Foreskin fibroblast (primary cell): ENCODE measurements at places on chromosomes 16 and 17.

- no peak for DNase-seq
Observed at GRCh38 chr17:80160536-80160935, 9.3 kb upstream of the CARD14 start.

GRCh38 chr17:21146362-21147015 lies 19.7 kb downstream of the DHRS7B start:
- no peak for DNase-seq

- DNase-seq, result peak; percentile 65
Observed at GRCh38 chr17:8365143-8365542, 11.4 kb downstream of the KRABD2 start.

DNA sequence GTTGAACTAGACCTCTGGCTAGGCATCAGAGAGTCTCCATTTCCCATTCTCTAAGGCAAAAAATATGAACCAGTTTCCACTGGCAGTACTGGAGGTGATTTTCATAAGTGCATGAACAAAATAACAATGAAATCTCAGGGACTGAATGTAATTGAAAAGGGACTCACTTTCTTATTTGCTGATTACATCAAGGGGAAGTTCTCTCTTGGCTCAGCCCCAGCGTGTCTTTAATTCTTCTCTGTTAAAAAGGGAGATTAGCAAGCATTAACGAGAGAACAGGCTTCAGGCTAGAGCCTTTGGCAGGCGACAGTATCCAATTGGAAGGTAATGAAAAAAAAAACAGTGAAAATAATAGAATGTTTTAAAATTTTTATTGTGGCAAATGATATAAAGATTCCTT lies 34.0 kb upstream of the ADAMTS18 start:
- no peak for DNase-seq

DNA sequence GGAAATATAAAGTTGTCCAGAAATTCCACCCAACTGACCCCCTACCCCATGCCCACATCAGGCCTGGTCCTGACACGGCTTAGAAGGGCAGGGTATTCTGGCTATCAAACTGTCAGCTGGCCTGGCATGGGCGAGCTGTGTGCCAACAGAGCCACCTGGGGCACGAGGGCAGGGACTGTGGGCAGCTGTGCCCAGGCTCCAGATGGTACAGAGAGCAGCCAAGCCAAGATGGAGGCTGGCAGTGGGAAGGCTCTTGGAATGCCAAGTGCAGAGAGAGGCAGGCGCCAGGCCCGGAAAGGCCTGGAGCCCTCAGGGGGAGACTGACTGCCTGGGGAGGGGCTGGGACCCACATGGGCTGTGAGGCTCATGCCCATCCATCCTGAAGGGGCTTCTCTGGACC lies 24.3 kb upstream of the PHF12 start:
- no peak for DNase-seq

GRCh38 chr17:50758524-50758923 lies 8.8 kb downstream of the ANKRD40CL start:
- DNase-seq, result peak; percentile 12

DNA sequence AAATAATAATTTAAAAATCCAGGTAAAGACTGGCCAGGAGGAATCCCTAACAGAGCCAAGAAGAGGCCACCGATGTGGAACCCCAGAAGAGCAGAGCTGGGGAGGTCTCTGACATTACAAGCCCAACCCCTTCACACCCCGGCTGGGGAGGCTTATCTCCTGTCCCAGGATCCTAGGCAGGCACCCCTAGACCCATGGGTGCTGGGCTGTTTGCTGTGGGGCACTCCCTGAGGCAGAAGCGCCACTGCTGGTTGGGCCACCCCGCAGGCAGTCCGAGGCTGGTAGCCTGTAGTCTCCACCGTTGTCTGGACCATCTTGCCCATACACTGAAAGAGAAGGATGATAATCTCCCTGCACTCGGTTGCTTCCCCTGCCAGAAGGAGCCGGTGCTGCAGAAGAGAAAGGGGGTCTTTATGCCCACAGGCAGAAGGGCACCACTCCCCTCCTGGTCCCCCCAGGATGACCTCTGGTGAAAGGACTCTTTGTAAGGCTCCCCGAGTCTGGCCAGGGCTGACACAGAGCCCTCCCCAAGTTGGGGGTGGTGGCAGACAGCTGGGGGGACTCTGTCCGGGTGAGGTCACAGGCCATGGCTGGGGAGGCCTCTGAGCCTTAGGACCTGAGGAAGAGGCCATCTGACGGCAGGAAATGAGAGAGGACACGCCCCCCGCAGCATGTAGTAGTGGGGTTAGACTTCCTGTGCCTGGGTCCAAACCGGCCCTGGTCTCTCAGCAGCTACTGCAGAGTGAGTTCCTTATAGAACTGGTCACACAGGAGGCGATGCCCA lies 34.2 kb downstream of the CFAP20 start:
- no peak for DNase-seq

DNA sequence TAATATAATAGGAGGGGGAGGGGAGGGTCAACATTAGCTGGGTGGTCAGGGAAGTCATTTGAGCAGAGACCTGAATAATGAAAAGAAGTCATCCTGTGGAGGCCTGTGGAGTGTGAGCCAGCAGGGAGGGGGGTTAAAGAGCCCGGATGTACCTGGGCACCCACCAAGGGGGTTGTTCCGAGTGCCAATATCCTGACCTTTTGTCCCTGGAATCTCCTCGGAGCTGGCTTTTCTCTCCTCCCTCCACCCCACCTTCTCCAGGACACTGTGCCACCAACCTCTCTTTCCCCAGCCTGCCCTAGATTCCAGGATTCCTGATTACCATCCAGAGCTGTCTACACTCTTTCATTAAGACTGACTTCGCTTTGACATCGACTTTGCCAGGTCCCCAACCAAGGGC lies 6.2 kb downstream of the SHBG start:
- DNase-seq, result no peak

DNA sequence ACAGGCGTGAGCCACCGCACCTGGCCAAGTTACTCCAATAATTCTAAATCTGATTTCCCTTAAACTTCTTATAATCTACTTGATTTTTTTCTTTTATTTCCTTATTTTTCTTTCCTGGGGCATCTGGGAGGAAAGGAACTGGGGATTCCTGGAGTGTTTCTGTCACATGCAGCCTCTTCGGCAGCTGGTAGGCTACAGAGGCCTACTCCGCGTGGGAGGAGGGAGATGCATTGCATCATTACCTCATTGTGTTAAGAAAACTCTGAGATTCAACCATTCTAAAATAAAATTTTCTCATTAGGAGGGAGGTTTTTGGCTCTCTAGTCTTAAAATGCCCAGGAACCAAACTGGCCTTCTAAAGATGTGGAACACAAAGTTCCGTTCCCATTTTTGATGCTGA lies 64.0 kb downstream of the SOX9 start:
- DNase-seq, result peak; percentile 58

GRCh38 chr17:44915862-44916780 lies 821 bp upstream of the GFAP start:
- DNase-seq, result peak; percentile 28

DNA sequence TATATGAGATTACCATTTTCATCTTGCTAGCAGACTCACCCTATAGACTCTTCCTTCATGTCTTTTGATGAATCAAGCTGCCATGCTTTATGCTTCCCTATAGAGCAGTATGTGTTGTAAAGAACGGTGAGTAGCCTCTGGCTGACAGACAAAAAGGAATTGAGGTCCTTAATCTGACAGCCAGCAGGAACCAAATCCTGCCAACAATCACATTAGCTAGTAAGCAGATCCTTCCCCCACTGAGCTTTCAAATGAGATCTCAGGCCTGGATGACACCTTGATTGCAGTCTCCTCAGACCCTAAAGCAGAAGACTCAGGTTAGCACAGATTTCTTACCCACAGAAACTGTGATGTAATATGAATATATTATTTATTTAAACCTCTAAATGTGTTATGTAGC lies 577.0 kb downstream of the CDH11 start:
- DNase-seq, result no peak

GRCh38 chr16:82860071-82860470 lies 233.3 kb downstream of the CDH13 start:
- no peak for DNase-seq

DNA sequence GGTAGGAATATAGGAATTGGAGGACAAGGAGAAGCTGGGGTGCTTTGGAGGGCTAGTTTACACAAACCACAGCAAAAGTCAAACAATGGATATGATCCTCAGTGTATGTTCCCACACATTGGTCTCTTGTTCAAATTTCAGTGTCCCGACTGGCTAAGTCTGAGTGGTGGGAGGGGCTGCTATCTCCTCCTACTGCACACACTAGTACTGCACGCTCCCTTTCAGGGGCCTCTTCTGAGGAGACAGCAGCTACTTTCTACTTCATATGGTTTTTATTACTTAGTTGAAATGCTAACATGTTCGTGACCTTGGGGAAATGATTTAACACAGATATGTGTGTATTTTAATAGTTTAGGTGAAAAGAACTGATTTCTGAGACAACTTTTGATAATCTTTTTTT lies 18.8 kb upstream of the KRT10 start:
- peak; percentile 74 for DNase-seq

DNA sequence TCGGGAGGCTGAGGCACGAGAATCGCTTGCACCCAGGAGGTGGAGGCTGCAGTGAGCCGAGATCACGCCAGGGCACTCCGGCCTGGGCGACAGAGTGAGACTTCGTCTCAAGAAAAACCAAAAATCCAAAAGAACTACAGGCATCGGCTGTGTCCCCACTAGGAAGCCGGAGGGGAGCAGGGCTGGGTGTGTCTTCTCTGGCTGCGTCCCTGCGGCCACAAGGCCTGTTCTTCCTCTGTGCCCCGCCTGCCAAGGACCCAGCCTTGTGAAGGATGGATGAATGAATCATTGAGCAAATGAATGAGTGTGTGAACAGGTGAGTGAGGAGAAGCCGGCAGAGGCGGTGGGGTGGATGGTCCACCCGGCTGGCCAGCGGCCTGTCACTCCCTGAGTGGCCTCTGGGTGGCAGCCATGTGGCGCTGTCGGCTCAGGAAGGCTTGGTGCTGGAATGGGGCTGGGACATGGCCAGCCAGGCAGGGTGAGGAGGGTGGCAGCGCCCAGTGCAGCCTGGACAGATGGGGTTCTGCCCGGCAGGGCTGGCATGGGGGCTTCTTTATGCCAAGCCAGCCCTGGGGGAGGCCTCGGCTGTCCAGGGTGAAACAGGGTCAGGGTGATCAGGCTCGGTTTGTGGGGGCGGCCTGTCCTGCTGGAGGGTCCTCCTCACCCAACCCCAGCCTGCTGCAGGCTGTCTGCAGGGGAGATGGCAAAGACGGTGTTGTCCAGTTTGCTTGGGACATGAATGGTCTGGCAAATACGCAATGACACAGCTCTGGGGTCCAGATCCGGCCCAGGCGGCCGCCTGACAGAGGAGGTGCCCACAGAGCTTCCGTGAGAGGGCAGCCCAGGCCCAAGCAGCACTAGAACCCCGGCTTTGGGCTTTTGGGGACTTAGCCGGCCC lies 21.7 kb downstream of the SLC25A10 start:
- peak; percentile 89 for DNase-seq

DNA sequence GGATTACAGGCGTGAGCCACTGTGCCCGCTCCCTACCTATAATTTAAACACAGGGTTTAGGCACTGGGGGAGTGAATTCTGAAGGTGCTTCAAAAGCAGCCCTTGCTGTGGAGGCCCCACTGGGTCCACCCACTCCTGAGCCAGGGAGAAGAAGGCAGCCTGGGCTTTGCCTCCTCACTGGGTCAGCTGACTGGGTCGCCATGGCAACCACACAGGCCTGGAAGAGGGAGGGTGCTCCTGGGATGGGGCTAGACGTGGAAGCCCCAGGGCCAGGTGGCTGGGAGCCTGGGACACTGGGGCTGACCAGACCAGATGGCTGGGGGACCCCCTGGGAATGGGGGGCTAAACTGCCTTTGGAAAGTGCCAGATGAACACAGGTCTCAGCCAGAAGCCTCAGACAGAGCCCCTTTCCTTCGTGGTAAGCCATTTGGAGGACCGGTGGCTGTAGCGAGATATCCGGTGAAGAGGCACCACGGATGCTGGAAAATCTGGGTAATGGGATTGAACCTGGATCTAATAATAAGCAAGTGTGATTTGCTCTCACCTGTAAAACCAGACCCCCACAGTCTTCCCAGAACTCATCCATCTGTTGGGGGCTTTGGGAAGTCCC lies 32.9 kb downstream of the TRARG1 start:
- DNase-seq, result no peak

DNA sequence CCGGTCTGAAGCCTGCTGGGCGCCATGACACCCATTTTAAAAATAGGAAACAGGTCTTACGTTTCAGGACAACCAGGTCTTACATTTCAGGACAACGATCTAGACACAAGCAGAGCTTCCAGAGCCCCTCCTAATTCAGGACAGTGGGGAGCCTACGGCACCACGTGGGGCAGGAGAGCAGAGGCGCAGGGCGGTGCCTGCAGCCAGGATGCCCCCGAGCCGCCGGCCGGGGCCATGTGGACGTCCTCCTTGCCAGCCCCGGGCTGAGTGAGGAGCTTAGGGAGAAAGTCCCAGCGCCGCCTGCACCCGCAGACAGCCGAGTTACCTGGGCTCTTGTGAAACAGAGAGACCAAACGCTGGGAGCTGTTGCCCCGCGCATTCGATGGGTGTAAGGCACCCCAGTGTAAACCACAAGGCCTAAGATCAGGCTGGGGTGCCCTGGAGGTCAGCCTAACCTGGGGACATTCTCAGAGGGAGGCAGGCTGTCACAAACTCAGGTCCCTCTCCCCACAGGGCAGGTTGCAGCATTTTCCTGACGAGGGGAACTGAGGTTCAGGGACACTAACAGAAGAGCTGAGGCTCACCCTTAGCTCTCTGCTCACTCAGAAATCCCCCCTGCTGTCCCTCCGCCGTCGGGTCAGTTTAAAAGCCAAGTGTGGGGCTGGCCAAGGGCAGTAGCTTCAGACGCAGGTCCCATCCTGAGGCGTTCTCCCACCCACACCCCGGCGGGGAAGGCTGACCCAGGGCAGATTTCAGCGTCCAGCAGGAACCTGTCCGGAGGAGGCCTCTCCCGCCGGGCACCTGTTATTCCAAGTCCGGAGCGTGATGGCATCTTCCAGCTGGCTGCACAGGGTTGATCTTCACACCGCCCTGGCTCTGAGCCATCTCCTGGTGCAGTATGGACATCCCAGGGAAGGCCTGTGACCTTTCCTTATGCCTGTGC lies 1.8 kb upstream of the NOTUM start:
- no peak for DNase-seq

- DNase-seq, result no peak
Observed at GRCh38 chr16:23131436-23131835, 17.8 kb downstream of the USP31 start.

GRCh38 chr16:10509534-10510025 lies 70.8 kb downstream of the EMP2 start:
- DNase-seq, result peak; percentile 65

- DNase-seq, result no peak
Observed at GRCh38 chr16:14146445-14146844, 75.3 kb downstream of the MRTFB start.

- no peak for DNase-seq
Observed at GRCh38 chr16:11163761-11164261, 92.2 kb downstream of the SOCS1 start.

GRCh38 chr16:28191364-28191960 lies 20.3 kb downstream of the XPO6 start:
- DNase-seq, result no peak

- peak; percentile 19 for DNase-seq
Observed at GRCh38 chr17:56678249-56679114, 85.0 kb downstream of the NOG start.

- DNase-seq, result peak; percentile 35
Observed at GRCh38 chr16:51549836-51550235, 398.8 kb upstream of the SALL1 start.
